MCF 10A (cell line): ENCODE measurements at places on chromosomes 13 and 19. TPM values are rescaled to one million over a fixed set of nuclear protein-coding genes. Genes with fewer than 3 reads are reported as not detected.

Gene ZNF616
- 9.5 and 13.5 TPM in 2 replicates for total RNA-seq

Gene KLK15
- not detected in 2 replicates for total RNA-seq

Gene PGLYRP1
- total RNA-seq = not detected in 2 replicates

Gene DNAAF3
- total RNA-seq = 3.9 and 4.9 TPM in 2 replicates

Gene TMEM161A
- total RNA-seq = 34.8 and 36.1 TPM in 2 replicates

Gene CEACAM4
- total RNA-seq = not detected in 2 replicates

Gene PCDH8
- total RNA-seq = not detected in 2 replicates

Gene ZNF443
- 0.79 and 1.6 TPM in 2 replicates for total RNA-seq

Gene PRR19
- total RNA-seq = 0.30 and 0.64 TPM in 2 replicates

DNA sequence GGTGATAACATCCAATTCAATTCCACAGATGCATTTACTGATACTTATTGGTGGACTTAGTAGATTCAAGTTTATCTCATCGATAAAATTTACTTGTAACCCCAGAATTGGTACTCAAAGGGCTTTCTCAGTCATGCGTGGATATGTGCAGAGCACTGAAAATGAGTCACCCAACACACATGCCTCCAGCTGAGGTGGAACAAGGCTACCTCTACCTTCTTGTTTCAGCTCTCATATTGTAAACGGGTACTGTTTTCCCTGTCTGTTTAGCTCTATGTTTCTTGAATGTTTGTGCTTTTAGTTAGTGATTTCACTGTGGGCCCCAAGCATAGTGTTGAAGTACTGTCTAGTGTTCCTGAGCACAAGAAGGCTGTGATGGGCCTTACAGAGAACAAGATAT lies 1.5 kb downstream of the LRRC63 start:
- H3K27ac ChIP-seq = no peak overlapping the region
- no peaks in the 10 kb centered on the region for H3K36me3 ChIP-seq
- H3K4me3 ChIP-seq = no peak overlapping the region
- no peak for DNase-seq
- H3K4me1 ChIP-seq = peaks cover 6% of the 10 kb centered on the region

DNA sequence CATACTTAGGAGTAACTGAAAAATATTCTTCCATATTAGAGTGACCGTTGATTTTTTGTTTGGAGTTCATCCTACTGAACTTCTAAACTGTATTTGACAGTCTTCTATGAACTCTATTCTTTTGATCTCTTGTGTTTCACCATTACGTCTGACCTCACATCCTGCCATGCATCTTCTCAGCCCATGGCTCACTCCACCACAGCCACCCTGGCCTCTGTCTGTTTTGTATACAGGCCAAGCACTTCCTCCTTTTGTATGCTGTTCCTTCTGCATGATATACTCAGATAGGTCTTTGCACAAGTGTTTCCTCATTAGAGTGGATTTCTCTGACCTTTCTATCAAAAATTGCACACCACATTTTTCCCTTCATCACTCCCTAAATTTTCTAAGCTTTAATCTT lies 119.9 kb downstream of the MAB21L1 start:
- H3K27me3 ChIP-seq = no peaks in the 10 kb centered on the region
- H3K36me3 ChIP-seq = no peaks in the 10 kb centered on the region
- H3K27ac ChIP-seq = no peak overlapping the region
- no peak for DNase-seq
- no peak overlapping the region for H3K4me3 ChIP-seq

DNA sequence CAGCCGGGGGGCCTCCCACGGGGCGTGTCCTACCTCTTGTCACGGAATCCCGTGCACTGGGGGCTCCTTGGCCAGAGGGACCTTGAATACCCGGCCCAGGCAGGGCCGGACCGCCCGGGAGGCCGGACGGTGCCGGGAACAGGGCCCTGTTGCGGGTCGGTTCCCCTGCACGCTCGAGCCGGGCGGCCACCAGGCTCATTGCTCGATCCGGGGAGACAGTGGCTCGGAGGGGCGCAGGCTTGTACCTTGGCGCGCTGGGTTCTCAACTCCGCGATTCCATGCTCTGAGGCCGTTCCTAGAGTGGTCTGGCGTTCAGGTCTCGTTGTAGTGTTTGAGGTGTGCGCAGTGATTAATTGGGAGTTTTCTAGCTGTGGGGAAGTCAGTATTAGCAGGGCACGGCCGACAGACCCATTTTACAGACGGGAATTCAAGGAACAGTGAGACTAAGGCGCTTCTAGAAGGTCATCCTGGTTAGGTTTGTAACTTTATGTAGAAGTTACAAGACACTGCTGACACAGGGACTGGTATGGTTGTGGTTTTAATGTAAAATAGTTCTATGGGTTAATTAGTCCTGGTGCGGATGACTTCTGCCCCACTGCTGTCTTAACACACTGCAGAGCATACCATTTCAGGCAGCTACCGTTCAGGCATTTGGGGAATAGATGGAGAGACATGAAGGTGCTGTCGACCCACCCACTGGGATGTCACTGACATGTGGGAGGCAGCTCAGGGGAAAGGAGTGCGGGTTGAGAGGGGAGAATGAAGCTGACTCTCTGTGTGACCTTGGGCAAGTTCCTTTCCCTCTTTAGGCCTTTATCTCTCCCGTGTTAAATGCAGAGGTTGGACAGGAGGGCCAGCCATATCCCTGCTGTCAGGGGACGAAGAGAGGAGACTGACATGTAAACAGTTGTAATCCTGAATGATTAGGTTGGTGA lies 592 bp downstream of the CLPTM1 start:
- H3K27me3 ChIP-seq = no peaks in the 10 kb centered on the region
- H3K27ac ChIP-seq = peak overlapping the region; percentile 96
- peak overlapping the region; percentile 89 for H3K4me3 ChIP-seq
- peaks cover 34% of the 10 kb centered on the region for H3K4me1 ChIP-seq
- DNase-seq = peak; percentile 17

DNA sequence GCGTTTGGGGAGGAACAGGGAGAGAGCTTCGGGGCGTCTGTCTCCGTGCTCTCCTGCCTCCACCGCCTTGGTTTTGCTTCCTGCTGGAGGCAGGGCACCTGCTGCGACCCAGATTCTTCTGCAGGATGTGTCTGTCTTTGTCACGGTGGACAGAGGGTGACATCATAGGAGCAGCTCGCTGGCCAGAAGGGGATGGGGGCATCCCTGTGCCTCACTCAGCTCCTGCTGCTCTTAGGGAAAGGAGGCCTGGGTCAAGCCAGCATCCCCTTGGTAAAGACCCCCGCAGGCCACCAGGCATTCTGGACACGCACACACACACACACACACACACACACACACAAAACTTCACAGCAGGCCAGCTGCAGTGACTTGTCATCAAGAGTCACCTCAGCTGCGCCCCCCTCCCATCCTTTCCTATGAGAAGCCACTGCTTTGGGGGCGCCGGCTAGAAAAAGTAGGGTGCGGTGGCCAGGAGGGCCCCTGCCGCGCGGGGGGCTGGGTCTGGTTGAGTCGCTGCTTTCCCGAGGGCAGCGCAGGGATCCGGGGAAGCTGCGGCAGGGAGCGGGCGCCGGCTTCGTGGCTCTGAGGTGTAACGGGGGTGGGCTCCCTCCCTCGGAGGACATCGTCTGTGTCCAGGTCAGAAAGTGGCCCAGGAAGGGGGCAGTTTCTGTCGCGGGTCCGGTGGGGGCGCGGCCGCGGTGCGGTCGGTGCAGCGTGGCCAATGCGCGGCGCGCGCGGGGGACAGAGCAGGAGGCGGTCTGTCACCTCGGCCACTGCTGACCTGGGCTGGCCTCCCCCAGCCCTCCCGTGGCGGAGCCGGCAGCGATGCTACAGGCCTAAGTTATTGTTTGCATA lies 15.8 kb upstream of the NPAS1 start:
- H3K27ac ChIP-seq = no peak overlapping the region
- H3K4me3 ChIP-seq = no peak overlapping the region

DNA sequence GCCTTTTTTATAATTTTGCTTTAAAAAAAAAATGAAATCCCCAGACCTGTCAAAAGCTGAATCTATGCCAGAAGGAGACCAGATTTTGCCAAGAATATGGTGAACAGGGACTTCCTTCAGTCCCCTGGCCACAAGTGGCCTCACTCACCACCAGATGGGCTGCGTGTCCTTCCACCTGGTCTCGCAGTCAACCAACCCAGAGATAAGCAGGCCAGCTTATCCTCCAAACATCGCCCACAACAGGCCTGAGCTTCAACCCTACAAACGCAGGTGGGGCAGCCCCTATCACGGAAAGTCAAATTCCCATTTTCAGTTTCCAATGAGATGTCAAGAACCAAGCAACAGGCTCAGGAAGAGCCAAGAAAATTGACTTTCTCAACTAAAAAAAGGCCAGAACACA lies 30.5 kb downstream of the STK24 start:
- H3K27me3 ChIP-seq = no peaks in the 10 kb centered on the region
- H3K36me3 ChIP-seq = peaks cover 26% of the 10 kb centered on the region
- H3K4me3 ChIP-seq = no peak overlapping the region
- peak overlapping the region; percentile 54 for H3K27ac ChIP-seq

DNA sequence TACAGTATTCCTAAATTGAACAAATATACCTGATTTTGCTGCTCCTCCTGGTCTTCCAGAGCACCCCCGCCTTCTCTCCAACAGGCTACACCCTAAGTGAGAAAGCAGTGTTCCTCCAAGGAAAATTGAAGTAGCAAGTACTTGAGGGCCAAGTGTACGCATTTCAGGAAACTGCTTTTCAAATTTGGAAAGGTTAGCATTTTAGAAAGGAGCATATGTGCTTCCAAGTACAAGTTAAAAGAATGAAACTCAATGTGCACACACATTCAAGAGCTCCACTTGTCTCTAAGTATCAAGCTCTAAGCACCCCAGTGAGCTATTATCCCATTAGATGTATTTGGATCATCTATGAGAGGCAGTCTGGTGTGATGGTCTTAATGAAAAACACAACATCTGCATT lies 25.8 kb downstream of the LHFPL6 start:
- H3K27ac ChIP-seq = no peak overlapping the region
- H3K36me3 ChIP-seq = no peaks in the 10 kb centered on the region
- no peak overlapping the region for H3K4me3 ChIP-seq

- H3K36me3 ChIP-seq = peaks cover 11% of the 10 kb centered on the region
- DNase-seq = no peak
- H3K27me3 ChIP-seq = no peaks in the 10 kb centered on the region
Measured at GRCh38 chr19:42086770-42087550, 11.0 kb downstream of the ZNF574 start.

DNA sequence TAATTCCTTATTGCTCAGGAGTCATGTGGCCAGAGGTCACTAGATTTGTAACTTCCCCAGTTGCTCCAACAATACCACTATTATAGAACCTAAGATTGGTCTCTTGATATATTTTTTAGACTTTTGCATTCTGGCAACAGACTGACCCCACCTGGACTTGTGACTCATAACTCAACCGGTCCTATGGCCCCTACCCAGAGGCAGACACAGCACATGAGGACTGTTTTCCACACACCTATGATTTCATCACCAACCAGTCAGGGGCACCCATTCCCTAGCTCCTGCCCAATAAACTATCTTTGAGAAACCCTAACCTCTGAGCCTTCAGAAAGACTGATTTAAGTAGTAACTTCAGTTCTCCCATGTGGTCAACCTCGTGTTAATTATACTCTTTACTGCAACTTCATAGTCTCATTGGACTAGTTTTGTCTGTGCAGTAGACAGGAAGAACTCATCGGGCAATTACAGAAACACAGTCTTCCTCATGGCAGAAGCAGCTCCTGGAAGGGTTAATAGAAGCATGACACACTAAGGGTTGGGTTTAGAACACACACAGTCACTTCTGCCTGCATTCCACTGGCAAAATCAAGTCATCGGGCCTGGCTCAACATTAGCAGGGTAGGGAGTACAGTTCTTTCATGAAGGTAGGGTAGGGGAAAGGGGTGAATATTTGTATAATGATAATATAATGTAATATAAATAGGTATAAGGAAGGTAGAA lies 251.8 kb downstream of the UQCRFS1 start:
- H3K36me3 ChIP-seq = no peaks in the 10 kb centered on the region
- no peaks in the 10 kb centered on the region for H3K4me1 ChIP-seq
- H3K4me3 ChIP-seq = no peak overlapping the region
- no peak for DNase-seq
- H3K27ac ChIP-seq = no peak overlapping the region

DNA sequence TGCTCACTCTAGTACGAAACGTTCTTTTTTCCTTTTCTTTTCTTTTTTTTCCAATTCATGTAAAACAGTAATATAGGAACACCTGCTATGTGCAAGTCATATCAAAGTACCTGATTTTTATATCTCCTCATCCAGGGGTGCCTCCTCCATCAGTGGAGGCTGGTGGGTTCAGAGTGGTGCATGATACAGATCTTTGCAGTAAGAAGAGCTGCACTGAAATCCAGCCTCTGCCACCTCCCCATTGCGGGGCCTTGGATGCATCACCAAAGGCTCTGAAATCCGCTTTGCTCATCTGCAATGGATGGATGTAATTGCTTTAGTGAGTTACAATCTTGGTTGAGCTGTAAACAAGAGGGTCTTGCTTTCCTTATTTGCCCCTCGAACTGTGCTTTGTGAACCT lies 38.3 kb downstream of the GPR12 start:
- H3K27ac ChIP-seq = no peak overlapping the region
- no peak overlapping the region for H3K4me3 ChIP-seq
- H3K36me3 ChIP-seq = no peaks in the 10 kb centered on the region
- no peak for DNase-seq

GRCh38 chr13:75812751-75813181 lies 176.6 kb downstream of the LMO7 start:
- no peak for DNase-seq
- no peak overlapping the region for H3K4me3 ChIP-seq
- H3K27ac ChIP-seq = no peak overlapping the region
- peaks cover 3% of the 10 kb centered on the region for H3K36me3 ChIP-seq

- no peak overlapping the region for H3K4me3 ChIP-seq
- peaks cover 11% of the 10 kb centered on the region for H3K4me1 ChIP-seq
- no peaks in the 10 kb centered on the region for H3K27me3 ChIP-seq
- H3K27ac ChIP-seq = no peak overlapping the region
- DNase-seq = no peak
Measured at GRCh38 chr13:23671377-23671776, 101.2 kb downstream of the TNFRSF19 start.

GRCh38 chr19:4228765-4229178 lies 551 bp upstream of the EBI3 start:
- peaks cover 4% of the 10 kb centered on the region for H3K36me3 ChIP-seq
- no peak for DNase-seq
- peaks cover 4% of the 10 kb centered on the region for H3K4me1 ChIP-seq
- H3K27me3 ChIP-seq = no peaks in the 10 kb centered on the region
- H3K27ac ChIP-seq = no peak overlapping the region

GRCh38 chr19:15562861-15563260 lies 52.2 kb upstream of the CYP4F8 start:
- peaks cover 17% of the 10 kb centered on the region for H3K27me3 ChIP-seq
- no peak overlapping the region for H3K4me3 ChIP-seq
- H3K4me1 ChIP-seq = peaks cover 12% of the 10 kb centered on the region
- no peak for DNase-seq

DNA sequence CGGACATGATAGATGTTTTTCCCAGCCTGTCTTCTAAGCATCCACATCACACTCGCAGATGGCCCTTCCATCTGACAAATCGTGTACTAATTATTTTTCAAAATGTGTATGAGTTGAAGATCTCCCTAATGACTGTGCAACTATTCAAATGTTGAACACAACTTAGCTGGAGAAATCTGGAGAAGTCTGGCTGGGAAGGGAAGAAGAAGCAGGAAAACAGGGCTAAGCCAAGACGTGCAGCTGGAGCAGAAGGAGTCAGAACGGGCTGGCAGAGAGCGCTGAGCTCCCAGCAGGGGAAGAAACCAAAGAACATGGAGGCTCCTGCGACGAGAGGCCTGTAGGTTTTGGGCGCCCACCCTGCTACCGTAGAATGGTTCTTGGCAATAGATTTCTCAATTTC lies 13.2 kb upstream of the LATS2 start:
- no peak overlapping the region for H3K27ac ChIP-seq
- no peaks in the 10 kb centered on the region for H3K36me3 ChIP-seq
- H3K4me1 ChIP-seq = peaks cover 9% of the 10 kb centered on the region

GRCh38 chr19:34189917-34190425 lies 17.7 kb downstream of the LSM14A start:
- H3K36me3 ChIP-seq = peaks cover 18% of the 10 kb centered on the region
- no peaks in the 10 kb centered on the region for H3K27me3 ChIP-seq
- no peak overlapping the region for H3K27ac ChIP-seq
